ENCODE measurements at places on chromosomes 11 and 22.

GRCh38 chr22:42992886-42993479 lies 22.0 kb downstream of the PACSIN2 start:
- DNase-seq: no peak

GRCh38 chr22:32864041-32864440 lies 62.5 kb downstream of the TIMP3 start:
- no peak for DNase-seq

DNA sequence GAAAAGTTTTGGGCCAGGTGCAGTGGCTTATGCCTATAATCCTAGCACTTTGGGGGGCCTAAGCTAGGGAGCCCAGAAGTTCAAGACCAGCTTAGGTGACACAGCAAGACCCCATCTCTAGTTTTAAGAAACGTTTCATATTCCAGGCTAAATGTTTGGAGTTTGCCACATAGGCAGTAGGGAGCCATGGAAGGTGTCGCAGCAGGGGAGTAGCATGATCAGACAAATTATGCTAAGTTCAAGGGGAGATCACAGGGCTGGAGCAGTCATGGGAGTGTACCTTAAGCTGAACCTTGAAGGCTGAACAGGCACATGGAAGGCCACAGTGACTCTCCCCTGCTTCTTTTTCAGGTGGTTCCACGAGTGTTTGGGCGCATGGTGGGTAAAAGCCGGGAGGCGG lies 5.9 kb upstream of the NHERF4 start:
- no peak for DNase-seq

GRCh38 chr11:76321820-76322524 lies 59.0 kb downstream of the THAP12 start:
- peak; percentile 42 for DNase-seq

- no peak for DNase-seq
These were observed 11.6 kb upstream of the RTN4R start for GRCh38 chr22:20279662-20280134.

GRCh38 chr11:57049749-57050148 lies 61.0 kb downstream of the OR5AK2 start:
- no peak for DNase-seq

DNA sequence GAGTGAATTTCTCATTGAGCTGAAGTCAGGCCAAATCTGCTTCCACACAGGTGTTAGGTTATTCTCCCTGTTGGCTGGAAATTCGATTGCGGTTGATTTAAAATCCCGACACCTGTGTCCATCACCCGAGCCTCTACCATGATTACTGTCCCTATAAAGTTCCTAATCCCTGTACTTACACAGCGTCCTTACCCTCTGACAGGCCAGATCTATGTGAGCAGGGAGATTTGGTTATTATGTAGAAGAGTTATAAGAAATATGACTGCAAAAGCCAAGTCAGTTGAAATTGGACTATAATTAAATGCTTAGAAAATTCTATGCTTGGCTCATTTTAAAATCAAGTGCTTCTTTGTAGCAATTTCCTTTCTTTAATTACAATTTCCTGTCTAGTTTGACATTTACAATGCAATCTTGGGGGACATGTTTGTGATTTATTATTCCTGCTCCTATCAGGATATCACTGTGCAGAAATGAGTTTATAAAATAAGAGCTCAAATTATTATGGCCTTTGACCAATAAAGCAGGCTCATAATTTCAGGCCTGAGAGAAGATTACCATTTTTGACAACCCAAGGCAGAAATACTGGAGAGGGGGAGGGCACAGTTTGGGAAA lies 32.5 kb upstream of the LMO1 start:
- DNase-seq: no peak

- no peak for DNase-seq
These were observed 1.3 kb downstream of the DERL3 start for GRCh38 chr22:23837496-23837859.

Measured in transverse colon (tissue), 4 donors.